Activated gamma-delta T cell treated with anti-CD3 and anti-CD28 coated beads, Interleukin-2, amount 50 U/mL, for 16 hours (primary cell): ENCODE measurements at places on chromosomes 2 and 18.

- DNase-seq = no peak
Observed at GRCh38 chr2:64192664-64193105, 48.5 kb upstream of the PELI1 start.

GRCh38 chr2:27082773-27083409, 3.7 kb upstream of the KHK start:
- DNase-seq = no peak

- no peak for DNase-seq
Observed at GRCh38 chr2:68431316-68431972, 35.6 kb downstream of the FBXO48 start.

GRCh38 chr2:16020389-16021008, 80.1 kb downstream of the MYCN start:
- DNase-seq = no peak

GRCh38 chr2:141878016-141878415, 252.8 kb downstream of the LRP1B start:
- no peak for DNase-seq

DNA sequence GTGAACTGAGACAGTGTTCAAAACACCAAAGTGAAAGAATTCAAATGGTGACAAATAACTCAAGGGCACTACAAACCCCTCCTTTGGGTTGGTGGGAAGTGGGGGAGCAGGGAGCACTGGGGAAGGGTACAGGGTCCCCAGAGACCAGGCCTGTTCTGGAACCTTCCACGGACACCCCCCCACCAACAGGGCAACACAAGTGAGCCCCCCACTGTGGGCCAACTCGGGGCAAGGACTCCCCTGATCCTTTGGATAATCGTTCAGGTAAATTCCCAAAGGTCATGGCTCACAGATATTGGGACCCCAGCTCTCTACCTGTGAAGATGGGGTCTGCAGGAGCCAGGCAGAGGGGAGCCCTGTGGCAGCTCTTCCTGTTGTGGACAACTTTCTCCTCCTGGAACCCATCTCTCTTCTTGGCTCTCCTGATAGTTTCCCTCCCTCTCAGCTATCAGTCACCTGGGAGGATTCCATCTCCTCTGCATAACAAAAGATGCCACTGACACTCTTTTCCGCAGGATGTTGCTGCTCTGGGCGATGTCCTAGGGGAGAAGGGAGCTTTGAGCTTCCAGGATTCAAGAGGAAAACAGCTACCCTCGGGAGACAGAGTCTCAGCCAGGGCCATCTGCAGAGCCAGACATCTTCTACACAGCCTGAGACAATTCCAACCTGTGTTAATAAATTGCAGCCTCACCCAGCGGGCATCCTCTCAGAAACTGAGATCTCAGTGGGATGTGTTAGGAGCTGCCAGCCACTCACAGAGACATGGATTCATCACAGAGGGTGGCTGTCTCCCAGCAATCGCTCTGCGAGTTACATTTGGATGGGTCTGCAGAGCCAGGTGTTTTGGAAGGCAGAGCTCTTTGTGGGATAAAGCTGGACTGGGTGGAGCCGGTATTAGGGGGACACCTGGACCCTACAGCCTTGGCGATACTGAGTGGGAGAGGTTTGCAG, 35.4 kb downstream of the MBP start:
- DNase-seq = no peak

DNA sequence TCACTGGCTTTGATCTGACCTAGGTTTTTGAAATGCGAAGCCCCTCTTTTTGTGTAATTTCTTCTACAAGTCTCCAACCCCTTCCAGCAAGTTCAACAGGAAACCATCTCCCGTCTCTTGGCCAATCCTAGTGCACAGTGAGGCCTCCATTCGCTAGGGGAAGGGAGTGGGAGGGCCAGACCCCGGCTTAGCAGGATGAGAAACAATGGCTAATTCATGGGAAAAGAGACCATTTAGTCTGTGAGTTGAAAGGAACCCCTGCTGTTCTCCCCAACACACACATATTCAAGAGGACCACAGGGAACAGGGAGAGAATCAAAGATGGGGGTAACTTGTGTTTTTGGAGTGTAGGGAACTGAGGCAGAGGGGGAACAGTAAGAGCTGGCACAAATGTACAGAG, 83.0 kb downstream of the RTN4 start:
- DNase-seq = no peak

DNA sequence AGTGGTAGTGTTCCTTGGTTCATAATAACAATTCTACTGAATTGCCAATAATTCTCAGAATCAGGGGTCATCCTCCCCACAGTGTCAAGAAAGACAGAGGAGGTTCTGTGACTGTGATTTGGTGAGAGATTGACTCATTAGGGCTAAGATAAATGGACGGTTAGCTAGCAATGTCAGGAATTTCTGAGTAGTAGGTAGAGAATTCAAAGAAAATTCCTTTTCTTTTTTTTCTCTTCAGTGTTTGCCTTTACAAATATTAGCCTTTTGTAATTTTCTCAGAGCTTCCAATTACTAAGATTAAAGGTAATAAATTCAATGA, 16.8 kb upstream of the CRIM1 start:
- DNase-seq = no peak

DNA sequence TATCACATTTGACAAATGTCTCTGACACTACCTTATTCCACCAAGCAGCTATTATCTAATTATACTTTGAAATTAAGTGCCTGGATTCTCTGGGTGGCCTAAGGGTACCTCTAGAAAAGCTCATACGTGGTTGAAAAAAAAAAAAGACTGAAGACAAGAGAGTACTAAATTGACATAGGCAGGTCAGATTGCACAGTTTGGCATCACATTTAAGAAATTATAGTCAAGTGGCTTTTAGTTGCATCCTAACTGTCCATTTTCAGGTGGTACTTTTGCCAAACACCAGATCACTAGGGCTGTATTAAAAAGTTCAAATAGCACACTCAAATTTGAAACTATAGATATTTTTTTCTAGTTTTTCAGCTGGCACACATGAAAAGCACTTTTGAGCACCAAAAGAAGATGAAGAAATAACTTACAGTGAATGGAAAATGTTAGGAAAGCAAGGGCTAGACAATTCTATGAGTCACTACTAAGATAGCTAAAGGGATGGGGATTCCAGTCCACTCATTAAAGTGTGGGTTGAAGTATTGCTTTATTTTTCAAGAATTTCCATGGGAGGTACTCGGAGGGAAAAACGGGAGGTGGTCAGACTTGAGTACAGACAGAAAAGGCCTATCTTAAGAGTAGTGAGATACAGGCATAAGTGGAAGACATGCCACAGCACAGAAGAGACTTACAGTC, 106.5 kb upstream of the COL5A2 start:
- no peak for DNase-seq

DNA sequence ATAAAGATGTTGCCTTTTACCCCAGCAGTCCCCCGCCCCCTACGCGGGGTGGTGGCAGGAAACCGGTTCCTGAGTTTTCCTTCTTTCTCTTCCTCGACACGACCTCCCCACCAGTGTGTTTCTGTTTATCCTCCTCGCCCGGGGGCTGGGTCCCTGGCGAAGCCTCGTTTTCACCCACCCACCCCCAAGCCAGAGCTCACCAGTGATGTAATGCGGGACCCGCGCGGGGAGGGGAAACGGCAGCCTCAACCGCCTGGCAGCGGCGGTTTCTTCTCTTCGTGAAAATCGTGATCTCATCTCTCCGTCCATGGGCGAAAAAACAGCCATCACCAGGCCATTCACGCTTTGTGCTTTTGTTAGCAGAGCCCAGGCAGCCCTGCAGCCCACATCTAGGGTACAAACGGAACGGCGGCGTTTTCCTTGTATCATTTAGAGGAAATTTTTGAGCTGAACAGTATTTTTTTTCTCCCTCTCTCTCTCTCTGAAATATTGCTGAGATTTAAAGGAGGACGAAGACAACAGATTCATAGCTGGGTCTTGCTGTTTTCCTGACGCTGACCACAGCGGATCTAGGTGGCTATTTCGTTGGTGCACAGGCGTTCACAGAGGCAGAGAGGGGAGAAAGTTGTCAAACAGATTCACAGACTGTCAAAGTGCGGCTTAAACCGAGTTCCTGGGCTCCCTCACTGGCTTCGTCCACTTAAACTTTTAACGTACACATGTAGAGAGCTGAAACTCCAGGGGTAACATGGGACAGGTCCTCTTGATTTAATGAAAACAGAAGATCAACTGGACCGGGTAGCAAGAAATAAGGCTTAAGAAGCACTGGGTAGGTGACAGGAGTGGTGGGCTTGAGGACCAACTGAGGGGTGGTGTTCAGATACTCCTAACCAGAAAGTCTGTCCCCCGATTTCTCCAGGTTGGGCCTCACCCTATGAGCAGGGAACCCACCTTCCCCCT, 21.9 kb upstream of the PAX3 start:
- no peak for DNase-seq

GRCh38 chr2:66437691-66438497, 3.0 kb downstream of the MEIS1 start:
- DNase-seq = no peak

GRCh38 chr2:58928391-58928790, 687.3 kb upstream of the FANCL start:
- DNase-seq = no peak

GRCh38 chr2:38202713-38203445, 126.9 kb upstream of the CYP1B1 start:
- no peak for DNase-seq

GRCh38 chr2:132979339-132980093, 309.5 kb upstream of the LYPD1 start:
- no peak for DNase-seq

- no peak for DNase-seq
Observed at GRCh38 chr2:120884472-120885290, 149.0 kb downstream of the GLI2 start.

DNA sequence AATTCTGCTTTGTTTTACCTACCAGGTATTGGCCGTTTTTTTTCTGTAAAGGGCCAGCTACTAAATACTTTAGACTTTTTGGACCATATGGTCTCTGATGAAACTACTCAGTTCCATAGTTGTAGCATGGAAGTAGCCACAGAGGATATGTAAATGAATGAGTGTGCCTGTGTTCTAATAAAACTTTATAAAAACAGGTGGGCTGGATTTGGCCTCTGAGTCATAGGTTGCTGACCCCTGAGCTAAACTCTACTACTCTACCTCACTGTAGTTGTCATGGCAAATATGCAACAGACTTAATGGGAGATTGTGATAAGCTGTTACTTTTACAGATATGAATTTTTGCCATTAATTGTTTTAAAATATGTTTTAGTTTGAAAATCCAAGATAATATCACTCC, 19.7 kb downstream of the CLIP4 start:
- DNase-seq = no peak

DNA sequence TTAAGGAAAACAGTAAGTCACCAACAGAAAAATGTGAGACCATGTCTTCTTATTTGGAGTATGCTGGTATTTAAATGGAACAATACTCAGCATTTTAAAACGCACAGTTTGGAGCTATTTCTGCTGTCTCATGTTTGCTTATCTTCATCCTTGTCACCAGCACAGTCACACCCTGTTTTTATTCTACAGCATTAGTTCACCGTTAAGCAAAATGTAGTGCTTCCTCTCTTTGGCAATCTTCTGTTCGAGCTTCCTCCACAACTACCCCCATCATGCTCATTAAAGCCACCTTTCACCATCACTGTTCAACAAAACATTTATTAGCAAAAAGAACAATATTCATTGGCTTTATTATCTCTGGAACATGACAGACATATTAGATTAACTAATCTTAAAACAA, 64.0 kb downstream of the SLC40A1 start:
- DNase-seq = no peak

DNA sequence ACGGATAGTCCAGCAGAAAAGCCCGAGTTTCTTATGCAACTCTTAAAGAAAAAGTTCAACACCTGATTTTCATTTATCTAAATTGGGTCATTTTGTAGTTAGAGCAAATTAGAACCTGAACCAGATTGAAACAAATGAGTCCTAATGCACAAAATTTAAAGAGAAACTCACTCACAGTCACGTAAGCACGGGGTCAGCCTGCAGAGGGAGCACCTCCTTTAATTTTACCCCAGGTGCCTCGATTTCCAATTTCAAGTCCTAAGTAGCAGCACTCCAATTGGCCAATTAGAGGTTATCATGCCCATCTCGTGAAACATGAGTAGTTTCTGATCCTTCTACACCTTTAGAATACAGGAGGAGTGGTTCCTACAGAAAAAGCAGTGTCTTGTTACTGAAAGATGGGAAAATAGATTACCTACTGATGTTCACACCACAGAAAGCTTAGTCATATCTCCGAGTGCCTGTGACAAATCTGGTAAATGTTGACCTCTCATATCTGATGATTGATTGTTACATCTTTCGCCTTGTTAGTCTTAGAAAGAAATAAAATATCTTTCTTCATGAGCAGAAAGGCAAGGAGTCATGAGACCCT, 1929.8 kb upstream of the LRRTM1 start:
- no peak for DNase-seq

- no peak for DNase-seq
Observed at GRCh38 chr18:23530195-23530594, 26.9 kb downstream of the RMC1 start.

DNA sequence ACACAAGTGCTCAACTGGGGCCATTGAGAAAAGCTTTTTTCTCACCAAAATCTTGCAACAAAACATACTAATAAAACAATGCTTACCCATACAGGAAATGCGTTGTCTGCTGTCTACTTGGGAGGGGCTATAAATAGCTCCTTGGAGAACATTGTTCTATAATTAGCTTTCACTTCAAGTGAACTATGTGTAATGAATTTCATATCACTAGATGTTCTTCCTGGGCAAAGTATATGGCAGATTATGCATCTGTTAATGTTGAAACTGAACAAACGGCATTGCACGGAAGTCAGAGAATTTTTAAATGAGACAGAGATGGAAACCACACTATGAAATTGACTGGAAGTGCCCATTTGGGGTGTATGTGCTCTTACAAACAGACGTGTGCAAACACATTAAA, 6.4 kb upstream of the NPAS2 start:
- DNase-seq = no peak
